ENCODE measurements at places on chromosomes 7 and 10.

DNA sequence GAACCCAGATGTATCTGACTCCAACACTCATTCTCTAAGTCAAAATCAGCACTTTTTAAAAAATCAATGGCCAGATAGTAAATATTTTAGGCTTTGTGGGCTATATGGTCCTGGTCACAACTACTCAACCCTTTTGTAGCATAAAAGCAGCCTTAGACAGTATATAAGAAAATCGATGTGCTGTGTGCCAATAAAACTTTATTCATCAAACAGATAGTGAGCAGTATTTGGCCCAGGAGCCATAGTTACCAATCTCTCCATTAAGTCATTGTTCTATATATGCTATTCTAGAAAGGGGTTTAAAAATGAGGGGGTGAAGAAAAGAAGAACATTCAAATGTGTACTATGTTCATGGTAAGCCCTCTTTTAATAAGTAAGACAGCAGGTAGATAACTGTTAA, 18.5 kb upstream of the GPAM start:
- no peak for DNase-seq

DNA sequence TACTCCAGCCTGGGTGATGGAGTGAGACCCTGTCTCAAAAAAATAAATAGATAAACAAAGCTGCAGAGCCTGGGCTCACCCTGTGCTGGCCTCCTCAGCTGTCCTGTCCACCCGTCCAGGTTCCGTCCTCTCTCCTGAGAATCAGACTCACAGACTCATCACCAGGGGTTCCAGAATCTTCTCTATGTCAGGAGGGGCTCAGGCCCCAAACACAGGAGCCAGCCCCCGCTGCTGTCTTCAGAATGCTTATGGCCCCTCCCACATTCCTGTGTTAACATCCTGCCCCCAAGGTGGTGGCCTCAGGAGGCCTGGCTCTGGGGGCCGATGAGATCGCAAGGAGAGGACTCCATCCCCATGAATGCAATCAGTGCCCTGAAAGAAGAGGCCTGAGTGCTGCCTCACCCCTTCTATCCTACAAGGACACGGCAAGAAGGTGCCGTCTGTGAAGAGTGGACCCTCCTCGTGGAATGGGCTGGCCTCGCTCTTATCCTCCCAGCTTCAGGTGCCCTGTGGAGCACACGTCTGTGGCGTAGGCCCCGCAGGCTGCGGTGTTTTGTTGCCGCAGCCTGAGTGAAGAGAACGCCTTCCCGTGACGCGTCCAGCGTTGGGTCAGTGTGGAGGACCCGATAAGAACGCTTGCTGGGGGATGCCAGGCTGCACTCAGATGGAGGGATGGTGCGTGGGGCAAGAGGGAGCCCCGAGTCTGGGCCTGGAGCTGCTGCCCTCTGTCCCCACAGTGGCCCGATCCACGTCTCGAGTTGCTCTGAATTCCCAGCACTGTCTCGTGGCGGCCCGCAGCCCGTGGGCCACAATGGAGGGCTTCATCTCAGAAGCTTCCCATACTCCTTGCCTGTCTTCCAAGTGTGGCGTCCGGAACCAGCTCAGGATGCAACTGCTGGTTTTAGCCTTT, 77.1 kb downstream of the INPP5A start:
- DNase-seq, result no peak

GRCh38 chr10:57142925-57143576, 782.0 kb upstream of the ZWINT start:
- DNase-seq, result no peak

GRCh38 chr7:146503844-146504243, 387.2 kb downstream of the CNTNAP2 start:
- no peak for DNase-seq

DNA sequence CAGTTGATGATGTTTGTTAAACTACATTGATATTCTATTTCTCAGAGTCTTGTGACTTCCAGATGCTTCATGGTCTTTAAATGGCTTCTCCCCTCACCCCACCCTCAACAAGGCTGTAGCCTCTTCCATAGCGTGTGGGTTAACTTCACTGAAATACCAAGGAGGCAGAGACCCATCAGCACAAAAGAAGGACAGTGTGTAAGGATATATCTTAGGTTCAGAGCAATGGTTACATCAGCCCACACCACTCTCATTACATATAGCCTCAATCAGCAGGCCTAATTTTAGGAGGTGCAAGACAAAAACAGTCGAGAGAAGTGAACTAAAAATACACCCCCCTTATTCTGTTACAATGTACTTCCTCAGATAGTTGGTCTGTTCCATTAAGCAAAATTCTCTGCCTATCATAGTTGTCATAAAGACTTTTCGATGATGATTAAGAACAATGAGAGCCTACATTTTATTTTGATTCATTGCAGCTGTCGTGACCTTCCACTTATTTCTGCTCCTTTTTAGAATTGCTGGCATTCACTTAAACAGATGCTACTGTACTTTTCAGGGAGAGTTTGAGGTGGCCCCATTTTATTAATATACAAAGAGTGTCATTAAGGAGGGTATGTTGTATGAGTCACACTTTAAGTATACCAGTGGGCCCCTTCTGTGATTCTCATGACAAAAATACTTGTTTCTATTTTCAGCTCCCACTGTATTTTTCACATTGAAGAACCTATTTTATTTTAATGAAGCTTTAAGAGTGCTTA, 52.1 kb downstream of the WIPF3 start:
- DNase-seq, result peak; percentile 16

DNA sequence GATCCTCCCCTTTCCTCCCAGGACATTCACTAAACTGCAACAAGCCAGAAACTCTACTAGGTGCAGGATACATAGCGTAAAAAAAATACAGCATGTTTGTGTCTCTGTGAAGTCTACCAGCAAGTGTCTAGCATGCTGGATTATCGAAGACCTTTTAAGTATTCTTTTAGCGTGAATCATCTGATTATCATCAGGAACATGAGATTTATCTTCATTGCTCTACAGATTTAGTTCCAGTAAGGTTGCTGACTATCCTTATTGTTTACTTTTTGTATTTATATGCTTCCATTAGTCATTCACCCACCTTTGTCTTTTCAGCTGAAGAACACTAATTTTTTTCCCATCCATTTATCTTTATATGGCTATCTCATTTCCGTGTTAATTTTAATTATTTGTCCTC, 62.8 kb downstream of the PDZD8 start:
- no peak for DNase-seq

DNA sequence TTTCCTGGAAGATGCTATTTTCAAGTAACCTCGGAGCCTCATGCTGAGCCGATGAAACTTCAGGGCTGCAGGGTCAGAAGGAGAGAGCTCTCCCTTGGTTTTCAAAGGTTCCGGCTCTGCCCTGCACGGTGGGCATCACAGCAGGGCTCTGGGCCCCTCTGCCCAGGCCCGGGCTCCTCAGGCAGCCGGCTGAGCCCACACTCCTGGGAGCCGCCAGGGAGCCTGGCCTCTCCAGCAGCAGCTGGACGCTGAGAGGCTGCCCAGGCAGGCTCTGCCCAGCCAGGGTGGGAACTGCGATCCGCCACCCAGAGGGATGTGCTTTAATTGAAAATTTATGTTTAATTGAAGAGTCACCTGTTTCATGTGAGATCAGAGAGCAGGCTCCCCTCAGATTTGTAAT, 97.5 kb upstream of the MGMT start:
- DNase-seq, result no peak

GRCh38 chr7:16627236-16627635, 18.3 kb downstream of the ANKMY2 start:
- no peak for DNase-seq

GRCh38 chr10:131531265-131532190, 220.0 kb upstream of the TCERG1L start:
- no peak for DNase-seq

GRCh38 chr10:43263551-43264343, 3.1 kb downstream of the RASGEF1A start:
- no peak for DNase-seq

GRCh38 chr10:85868627-85869499, 497.7 kb downstream of the GRID1 start:
- no peak for DNase-seq

- DNase-seq, result no peak
Observed at GRCh38 chr7:130463553-130464434, 23.0 kb upstream of the CEP41 start.

DNA sequence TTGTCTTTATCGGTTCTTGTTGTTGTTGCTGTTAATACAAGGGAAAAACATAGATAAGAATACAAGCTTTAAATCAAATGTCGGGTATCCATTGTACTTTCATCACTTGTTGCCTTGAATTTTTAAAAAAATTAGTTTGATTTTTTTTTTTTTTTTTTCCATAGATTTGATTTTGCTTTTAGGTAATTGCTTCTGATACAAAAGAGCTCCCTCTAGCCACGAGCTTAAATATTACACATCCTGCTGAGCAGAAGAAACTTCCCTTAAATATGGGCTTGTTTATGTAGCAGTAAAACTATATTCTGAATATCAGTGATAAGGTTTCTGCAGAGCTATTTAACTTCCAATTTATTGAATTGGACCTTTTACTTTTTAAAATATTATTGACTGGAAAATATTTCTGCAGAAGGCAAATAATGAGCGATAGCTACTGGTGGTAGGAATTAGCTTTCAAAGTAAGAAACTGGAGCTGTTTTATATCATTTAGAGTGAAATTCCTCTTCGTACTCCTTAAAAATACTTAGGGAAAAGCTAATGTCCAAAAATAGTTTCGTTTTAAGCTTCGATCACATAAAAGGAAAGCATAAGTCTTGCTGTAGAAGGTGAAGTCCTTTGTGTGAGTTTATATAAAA, 216.9 kb downstream of the POLR1F start:
- DNase-seq, result peak; percentile 45

- DNase-seq, result peak; percentile 76
Observed at GRCh38 chr10:69451209-69451783, at the start of gene TSPAN15. TSS of gene TSPAN15 (plus strand) at chr10:69451465. CDS start at chr10:69451595, 130 bp downstream.

- DNase-seq, result no peak
Observed at GRCh38 chr10:581776-582330, 107.6 kb downstream of the DIP2C start.

DNA sequence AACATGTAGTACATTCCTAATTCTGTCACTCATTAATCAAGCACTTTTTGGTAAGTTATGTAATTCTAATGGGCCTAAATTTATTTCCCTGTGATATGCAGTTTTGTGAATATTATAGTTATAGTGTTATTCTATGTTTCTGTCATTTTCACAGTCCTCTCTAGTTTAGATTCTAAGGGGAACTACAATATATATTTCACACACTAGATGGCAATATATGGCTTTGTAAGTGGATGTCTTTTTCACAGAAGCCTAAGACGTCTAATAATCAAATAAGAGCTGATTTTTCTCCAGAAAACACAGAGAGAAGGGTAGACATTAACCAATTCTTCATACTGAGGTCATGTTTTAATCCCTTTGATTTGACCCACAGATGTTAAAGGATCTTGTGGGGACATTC, 18.0 kb downstream of the RNLS start:
- DNase-seq, result peak; percentile 50

- DNase-seq, result no peak
Observed at GRCh38 chr7:856444-857095, 19.8 kb upstream of the GET4 start.

- DNase-seq, result no peak
Observed at GRCh38 chr7:19302731-19303130, 157.5 kb upstream of the FERD3L start.

- peak; percentile 62 for DNase-seq
Observed at GRCh38 chr10:79487296-79488194, 24.8 kb upstream of the EIF5AL1 start.

GRCh38 chr7:75072981-75073283, 670 bp downstream of the RCC1L start:
- no peak for DNase-seq

- no peak for DNase-seq
Observed at GRCh38 chr10:19628767-19629560, 187.3 kb upstream of the PLXDC2 start.

- DNase-seq, result no peak
Observed at GRCh38 chr7:149021725-149022062, 6.6 kb downstream of the PDIA4 start.

DNA sequence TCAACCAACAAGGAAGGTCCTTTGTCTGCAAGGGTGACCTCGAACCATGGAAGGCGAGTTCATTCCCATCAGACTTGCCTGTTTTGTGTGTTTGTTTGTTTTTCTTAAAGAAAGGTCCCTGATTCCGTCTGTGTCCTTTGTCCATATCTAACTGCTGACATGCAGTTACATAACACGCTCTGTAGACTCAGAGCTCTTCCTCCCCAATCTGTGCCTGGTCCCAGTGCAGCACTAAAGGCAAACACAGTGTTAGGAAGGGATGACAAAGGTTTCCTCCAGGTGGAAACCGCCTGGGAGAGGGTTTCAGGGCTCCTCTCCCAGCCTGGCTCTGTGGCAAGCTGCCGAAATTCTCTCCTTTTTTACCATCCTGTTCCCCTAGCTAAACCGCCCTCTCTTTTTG, 13.4 kb downstream of the JCAD start:
- DNase-seq, result no peak

GRCh38 chr7:155398944-155399343, 59.0 kb upstream of the EN2 start:
- no peak for DNase-seq

DNA sequence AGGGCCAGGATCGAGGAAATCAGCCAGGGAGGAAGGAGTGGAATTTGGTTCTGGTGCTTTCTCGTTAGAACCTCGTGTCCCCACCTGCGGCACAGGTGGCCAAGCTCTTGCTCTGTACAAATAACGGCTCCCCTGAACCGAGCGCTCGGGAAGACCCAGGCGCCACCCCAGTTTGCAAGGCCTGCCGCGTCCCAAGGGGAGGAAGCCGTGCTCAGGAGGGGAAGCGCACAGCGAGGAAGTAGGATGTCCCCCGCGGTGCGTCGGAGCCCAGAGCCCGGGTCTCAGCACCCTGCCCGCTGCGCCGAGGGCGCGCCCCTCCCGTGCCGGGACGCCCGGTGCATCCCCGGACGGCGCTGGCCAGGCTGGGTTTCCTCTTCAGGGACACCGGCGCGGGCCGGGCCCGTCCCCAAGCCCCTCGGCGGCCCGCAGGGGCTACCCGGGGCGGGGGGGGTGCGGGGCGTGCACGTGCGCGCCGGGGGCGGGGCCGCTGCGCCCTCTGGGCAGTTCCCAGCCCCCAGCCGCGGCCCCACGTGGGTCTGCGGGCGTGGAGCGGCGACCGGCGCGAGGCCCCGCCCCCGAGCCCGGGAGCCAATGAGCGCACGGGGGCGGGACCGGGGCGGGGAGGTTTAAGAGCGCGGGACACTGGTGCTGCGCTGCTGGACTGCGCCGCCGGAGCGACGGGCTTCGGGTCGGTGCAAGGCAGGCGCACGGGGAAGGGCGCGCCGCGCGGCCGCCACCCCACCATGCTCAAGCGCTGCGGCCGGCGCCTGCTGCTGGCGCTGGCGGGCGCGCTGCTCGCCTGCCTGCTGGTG, at the start of gene LFNG:
LFNG (plus strand) TSS at position 656 of the 812 bp plus-strand sequence; CDS start at position 744, 88 bp downstream.
- DNase-seq, result peak; percentile 88
